Heart left ventricle (tissue), 16 donors: ENCODE measurements at places on chromosomes 11 and 22. TPM values are rescaled to one million over a fixed set of nuclear protein-coding genes. Genes with fewer than 3 reads are reported as not detected.

SPI1 gene
- 29.9 TPM for total RNA-seq

H19 gene
- total RNA-seq, result 586 TPM

- DNase-seq, result no peak
Measured at GRCh38 chr11:103888541-103888951, 147.9 kb upstream of the DDI1 start.

DNA sequence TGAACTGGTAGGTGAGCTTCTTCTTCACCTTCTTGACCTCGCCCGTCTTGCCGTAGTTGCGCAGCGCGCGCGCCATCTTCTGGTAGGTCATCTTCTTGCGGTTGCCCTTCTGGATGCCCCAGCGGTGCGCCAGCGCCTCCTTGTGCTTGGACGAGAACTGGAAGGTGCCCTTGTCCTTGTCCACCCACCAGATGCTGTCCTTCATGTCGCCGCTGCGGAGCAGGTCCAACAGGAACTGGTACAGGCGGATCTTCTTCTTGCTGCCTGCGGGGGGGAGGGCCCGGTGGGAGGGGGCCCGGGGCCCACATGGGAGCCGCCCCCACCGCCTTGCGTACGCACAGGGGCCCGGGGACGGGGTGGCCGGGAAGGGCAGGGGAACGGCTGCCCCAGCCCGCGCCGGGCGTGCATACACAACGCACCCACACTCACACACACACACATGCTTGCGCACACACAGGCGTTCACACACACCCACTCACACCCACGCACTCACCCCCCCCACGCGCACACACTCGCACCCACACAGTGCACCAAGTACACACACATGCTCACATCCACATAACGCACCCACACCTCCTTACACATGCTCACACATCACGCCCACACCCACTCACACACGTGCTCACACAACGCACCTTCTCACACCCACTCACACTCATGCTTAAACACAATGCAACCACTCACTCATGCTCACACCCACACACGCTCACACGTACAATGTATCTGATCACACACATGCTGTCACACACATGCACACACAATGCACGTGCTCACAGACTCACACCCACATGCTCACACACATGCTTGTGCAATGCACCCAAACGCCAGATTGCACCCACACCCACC, 3.0 kb upstream of the MYBPC3 start:
- peak; percentile 94 for DNase-seq

DNA sequence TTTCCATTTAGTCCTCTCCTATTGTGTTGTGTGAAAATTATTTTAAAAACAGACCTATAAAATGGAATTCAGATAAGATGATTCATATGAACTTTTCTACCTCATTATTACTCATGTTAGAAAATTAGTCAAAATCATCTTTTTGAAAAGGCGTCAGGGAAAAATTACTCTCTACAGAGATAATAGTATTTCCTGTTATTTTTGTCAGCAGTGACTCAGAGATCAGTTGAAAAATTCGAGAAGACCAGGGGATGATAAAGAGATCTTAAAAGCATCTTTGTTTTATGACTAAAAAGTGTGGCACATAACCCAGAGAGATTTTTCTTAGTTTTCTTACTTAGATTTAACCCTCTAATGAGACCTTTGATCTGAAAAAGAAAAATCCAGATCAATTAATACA, 157.9 kb upstream of the CARD18 start:
- DNase-seq, result no peak

DNA sequence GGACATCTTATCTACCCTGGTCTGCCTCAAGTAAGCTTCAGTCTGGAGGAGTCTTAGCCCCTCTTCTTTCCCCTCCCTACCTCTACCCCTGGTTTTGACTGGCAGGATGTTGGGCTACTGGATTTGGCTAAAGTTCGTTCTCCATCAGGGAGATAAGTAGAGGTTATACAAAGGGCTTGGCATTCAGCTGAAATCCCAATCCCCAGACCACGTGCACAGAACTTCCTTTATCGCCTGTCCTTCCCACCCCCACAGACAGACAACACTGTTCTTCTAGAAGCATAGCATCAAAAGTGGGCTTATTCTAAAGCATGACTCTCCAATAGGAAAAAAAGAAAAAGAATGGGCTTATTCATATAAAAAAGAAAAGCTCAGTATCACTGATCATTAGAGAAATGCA, 7.8 kb downstream of the PRG3 start:
- no peak for DNase-seq

OR5W2 gene
- not detected for total RNA-seq

DUSP8 gene
- 17.1 TPM for total RNA-seq

CRACR2B gene
- 20.2 TPM for total RNA-seq
